ENCODE measurements at places on chromosomes 5 and 9. TPM values are rescaled to one million over a fixed set of nuclear protein-coding genes. Genes with fewer than 3 reads are reported as not detected.

- no peak for DNase-seq
These were observed 56.4 kb downstream of the MTX3 start for GRCh38 chr5:79934681-79935080.

DNA sequence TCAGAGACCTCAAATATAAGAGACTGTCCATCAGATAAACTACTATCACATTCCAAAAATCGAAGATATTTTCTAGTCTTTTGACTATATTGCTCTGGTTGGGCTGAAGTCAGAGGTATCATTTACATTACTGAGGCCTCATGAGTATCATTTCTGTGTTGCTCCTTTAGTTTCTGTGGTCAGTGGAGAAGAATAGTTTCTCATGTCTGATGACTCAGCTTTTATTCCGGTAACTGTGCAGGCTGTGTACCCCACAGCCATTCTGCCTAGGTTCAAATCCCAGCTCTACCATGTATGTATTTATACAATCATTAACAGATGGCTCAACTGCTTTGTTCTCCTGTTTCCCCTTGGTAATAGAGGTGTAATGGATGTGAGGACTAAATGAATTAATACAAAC, 179.3 kb downstream of the ALDH1A1 start:
- DNase-seq, result no peak

DNA sequence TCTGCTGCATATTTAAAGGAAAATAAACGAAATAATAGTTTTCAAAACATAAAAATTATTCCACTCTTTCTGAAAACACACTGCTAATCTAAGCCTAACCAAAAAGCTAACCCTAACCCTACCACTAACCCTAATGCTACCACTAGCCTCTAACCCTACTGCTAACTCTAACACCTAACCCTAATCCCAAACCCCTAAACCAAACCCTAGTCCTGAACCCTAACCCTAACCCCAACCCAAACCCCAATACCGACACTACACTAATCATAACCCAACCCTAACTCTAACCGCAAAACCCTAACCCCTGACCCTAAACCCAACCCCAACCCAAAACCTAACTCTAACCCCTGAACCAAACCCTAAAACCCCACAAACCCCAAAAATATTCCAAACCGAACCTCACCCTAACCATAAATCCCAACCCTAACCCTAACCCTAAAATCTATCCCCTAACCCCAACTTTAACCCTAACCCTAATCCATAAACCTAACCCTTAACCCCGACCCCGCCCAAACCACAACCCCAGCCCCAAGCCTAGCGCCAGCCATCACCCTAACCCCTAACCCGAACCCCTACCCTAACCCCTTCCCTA, 41.9 kb upstream of the PLEKHG4B start:
- DNase-seq, result no peak

GRCh38 chr5:51381761-51382474, 1.3 kb upstream of the ISL1 start:
- DNase-seq, result no peak

DNA sequence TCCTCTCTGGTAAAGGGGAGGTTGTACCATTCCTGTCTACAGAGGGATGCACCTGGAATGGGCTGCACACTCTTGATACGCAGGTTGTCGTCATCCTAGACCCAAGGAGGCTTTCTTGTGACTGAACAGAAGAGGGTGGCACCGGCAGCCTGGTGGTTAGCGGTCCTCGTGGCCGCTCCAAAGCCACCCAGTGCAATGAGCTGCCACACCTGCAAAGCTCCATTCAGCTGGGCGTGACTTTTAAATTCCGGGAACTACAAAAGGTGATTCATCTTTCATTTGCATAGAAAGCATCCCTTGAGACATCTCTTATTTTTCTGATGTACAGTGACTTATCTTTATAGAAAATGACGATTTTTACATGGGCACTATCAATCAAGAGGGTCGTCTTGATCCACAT, 286.1 kb upstream of the IRX1 start:
- DNase-seq, result no peak

DNA sequence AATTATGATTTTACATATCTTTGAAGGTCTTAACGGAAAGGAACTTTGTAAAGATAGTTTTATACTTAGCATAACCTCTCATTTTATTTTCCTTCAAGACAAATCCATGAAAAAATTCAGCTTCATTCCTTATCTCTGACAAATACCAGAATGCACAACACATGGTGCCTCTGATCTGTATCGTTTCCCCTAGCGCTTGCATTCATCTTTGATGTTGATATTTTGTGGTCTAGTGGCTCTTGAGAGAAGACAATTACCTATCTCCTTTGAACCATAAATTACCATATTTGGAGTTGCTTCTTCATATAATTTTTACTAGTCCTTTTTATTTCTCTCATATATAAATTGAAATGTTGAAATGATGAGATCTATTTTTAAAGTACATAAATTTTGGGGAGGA, 551.3 kb downstream of the PDE4D start:
- DNase-seq, result no peak

Gene FBXL7
- total RNA-seq, result not detected

All from activated CD8-positive, alpha-beta memory T cell treated with anti-CD3 and anti-CD28 coated beads, Interleukin-2, amount 10 ng/mL, durations not matched to agents 7 days and 5 days (primary cell).